ENCODE measurements at places on chromosomes 11 and 22.

- no peak for DNase-seq
These were observed 496.4 kb downstream of the BRD1 start for GRCh38 chr22:49331223-49331815.

- no peak for DNase-seq
These were observed 38.4 kb downstream of the KCNQ1OT1 start for GRCh38 chr11:2661173-2662023.

DNA sequence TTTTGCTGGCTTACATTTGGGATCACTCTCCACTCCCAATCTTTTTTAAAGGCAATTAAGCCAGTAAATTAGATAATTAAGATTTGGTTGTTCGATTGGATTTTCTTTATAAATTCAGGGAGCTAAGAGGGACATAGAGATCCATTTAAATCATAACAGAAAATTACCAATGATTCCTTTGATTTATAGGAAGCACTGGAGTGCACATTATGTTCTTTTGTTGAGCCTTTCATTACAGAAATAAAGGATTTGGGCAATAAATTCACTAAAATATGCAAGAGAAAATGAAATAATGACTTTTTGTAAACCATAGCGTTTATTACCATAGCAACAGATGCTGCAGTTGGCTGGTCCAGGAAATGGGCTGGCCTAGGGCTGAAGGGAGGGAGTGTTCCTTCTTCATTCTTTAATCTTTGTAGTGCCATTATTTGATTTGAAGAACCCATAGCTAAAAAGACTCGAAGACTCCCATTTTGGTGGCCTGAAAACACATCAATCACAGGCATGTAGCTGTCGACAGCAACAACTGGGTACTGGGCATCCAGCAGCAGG lies 73.0 kb downstream of the C2CD3 start:
- DNase-seq = no peak

- DNase-seq = no peak
These were observed 3.9 kb upstream of the LMO2 start for GRCh38 chr11:33895752-33896137.

DNA sequence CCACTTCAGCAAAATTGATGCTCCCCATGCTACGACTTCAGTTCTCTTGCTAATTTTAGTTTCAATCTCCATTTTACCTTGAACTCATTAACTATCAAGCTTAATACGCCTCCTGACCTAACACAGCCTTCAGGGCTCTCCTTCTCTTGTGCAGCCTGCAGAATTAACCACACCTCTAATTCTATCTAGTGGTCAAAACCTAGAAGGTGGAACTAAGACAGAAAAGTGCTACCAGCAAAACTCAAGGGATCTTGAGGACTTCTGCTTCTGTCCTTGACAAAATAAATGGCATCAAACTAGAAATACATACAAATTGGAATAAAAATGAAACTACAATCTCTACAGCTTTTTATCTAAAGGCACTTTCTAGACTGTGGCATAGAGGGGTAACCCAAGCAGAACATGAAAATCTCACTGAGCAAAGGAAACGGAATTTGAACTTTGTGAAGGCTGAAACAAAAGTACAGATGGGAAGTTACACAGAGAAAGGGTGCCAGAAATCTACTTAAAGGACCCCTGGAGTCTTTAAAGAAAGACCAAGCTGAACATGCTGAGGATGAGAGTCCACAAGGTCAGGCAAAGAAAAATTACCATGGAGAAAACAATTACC lies 10.7 kb downstream of the CWF19L2 start:
- no peak for DNase-seq

GRCh38 chr11:86931548-86932258 lies 23.5 kb downstream of the FZD4 start:
- no peak for DNase-seq

DNA sequence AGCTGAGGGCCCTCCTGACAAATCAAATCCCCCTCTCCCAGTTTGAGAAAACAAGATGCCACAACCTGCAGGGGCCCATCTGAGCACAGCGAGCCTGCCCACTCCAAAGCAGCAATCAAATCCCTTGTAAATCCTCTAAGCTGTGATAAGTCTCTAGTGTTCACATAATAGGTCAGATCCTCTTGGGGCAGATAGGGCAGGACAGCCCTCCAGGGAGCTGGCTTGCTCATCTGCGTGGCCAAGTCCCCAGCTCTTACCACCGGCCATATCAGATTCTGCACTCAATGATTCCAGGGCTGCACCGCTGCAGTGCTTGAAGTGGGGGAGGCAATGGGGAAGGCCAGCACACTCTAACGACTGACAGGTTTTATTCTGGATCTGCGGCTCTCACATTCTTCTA lies 29.6 kb upstream of the FLI1 start:
- DNase-seq = no peak

DNA sequence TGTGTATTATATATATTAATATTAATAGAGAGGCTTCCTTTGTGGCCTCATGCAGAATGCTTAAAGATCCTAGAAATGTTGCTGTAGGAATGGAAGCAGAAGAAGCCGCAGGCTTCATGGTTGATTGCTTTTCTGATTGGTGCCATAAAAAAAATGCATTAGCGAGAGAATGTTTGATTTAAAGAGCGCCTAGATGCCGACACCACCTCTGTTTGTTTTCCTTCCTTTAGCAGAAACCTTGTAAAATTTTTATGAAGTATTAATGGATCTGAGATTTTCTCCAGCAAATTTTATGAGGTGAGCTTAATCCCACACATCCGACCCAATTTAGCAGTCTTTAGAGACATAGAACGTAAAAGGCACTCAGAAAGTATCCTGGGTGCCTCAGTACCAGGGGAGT lies 587.5 kb downstream of the NTM start:
- no peak for DNase-seq

Data from activated CD8-positive, alpha-beta memory T cell treated with anti-CD3 and anti-CD28 coated beads, Interleukin-2, amount 50 U/mL, for 4 hours (primary cell).